Endothelial cell of umbilical vein (primary cell): ENCODE measurements at places on chromosomes 2 and 18. TPM values are rescaled to one million over a fixed set of nuclear protein-coding genes. Genes with fewer than 3 reads are reported as not detected.

FSIP2 gene
- total RNA-seq: 0.16 and 0.24 TPM in 2 replicates

DUSP19 gene
- total RNA-seq: 1.7 and 1.9 TPM in 2 replicates

RAB6D gene
- not detected in 2 replicates for total RNA-seq

RAB27B gene
- 0.09 TPM in 1 of 2 replicates, not detected in the other for total RNA-seq

CFC1 gene
- total RNA-seq: not detected in 2 replicates

FAP gene
- 2.0 TPM in 1 of 2 replicates, not detected in the other for total RNA-seq

ATRAID gene
- 84.3 and 86.6 TPM in 2 replicates for total RNA-seq

GRCh38 chr18:70365361-70365760 is 76.5 kb downstream of the SOCS6 start:
- DNase-seq: no peak

GRCh38 chr2:33363325-33364298 is 112.8 kb upstream of the RASGRP3 start:
- DNase-seq: peak; percentile 53

- no peak for DNase-seq
These were observed 61.5 kb downstream of the MBP start for GRCh38 chr18:77071061-77071460.

DNA sequence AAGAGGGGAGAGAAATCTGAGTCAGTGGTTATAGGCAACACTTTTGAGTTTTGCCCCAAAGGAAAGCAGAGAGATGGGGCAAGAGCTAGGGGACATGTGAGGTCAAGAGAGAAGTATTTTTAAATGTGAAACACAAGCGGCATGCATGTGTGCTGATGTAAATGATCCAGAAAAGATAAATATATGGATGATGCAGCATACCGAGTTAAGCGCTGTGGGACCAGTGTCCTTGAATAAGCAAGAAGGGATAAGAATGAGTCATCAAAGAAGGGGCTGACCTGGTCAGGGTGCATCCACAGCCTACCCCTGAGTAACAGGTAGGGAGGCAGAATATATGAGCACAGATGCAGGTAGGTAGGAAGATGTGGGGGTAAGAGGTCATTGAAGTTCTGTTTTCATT is 180.9 kb downstream of the TRABD2A start:
- no peak for DNase-seq

DNA sequence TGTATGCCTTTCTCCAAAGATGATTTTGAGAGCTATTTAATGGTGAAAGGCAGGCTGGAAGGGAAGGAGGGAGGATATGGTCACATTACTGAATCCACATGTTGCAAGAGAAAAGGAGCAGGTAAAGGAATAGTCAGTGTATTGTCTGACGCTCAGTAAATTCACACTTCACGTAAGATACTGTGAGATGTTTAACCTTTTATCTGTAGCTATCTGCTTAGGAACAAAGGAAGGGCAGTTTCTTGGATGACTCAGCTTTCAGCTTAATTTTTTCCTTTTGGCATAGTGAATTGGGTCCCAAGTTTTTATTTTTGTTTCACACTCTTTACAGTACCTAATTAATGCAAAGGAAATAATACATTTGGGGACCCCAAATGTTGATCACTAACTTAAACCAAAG is 96.2 kb downstream of the PMS1 start:
- peak; percentile 6 for DNase-seq

- peak; percentile 82 for DNase-seq
These were observed 1.3 kb downstream of the ATP8B1 start for GRCh38 chr18:57801761-57802212.

DNA sequence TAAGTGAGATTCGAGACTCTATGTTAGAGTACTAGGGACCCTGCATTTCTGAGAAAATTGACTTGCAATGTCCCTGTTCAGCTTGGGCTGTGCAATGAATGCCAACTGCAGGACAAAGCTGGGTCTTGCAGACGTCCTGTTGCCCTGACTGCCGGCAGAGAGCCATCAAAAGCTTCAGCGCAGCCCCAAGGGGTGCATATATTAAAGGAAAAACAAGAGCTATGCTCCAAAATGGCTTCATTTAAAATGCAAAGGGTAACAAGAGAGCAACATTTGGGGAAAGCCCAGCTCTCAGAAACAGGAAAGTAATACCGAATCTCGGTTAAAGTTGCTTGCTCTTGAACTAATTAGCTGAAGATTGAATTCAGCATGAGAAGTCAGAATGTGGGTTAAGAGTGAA is 110.9 kb upstream of the PNPT1 start:
- DNase-seq: no peak

GRCh38 chr18:62118328-62118727 is 68.5 kb downstream of the PIGN start:
- DNase-seq: peak; percentile 6

GRCh38 chr2:134583997-134584520 is 134.7 kb downstream of the TMEM163 start:
- no peak for DNase-seq

DNA sequence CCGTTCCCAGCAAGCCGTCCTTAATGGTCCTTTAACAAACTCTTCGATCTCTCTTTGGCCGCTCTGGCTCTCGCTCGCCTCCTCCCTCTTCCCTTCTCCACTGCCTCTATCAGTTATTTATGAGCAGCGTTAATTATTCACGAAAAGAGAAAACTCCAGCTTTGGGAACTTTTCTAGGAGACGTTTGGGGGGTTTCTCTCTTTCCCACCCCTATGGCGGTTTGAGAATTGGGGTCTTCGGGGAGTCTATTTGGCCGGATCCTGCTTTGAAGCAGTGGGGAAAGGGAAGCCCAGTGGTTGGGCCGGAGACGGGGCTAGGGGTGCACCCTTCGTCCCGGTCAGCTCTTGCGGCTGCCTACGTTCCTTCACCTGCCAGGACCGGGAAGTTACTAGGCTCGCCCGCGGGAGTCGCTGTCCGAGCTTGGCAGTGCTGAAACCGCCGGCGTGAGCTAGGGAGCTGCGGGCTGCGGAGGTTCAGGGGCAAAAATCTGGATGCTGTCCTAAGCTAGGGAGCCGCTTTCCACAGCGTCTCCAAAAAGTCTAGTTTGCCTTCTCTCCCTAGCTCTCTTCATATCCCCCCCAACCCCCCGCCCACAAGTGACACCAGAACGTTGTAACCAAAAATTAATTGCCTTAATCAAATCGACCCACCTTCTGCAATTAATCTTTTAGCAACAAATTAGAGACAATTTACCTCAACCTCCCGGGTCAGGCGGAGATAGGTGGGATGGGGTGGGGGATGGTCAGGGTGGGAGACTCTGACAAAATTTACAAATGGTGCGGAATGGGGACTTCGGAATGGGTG is 8.9 kb upstream of the SKOR2 start:
- peak; percentile 25 for DNase-seq

DNA sequence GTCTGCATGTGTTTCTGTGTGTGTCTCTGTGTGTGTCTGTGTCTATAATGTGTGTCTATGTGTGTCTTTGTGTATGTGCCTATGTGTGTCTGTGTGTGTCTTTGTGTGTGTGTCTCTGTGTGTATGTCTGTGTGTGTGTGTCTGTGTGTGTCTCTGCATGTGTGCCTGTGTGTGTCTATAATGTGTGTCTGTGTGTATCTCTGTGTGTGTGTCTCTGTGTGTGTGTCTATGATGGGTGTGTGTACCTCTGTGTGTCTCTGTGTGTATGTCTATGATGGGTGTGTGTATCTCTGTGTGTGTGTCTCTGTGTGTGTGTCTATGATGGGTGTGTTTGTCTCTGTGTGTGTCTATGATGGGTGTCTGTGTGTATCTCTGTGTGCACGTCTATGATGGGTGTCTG is 126.2 kb upstream of the GPC1 start:
- no peak for DNase-seq

DNA sequence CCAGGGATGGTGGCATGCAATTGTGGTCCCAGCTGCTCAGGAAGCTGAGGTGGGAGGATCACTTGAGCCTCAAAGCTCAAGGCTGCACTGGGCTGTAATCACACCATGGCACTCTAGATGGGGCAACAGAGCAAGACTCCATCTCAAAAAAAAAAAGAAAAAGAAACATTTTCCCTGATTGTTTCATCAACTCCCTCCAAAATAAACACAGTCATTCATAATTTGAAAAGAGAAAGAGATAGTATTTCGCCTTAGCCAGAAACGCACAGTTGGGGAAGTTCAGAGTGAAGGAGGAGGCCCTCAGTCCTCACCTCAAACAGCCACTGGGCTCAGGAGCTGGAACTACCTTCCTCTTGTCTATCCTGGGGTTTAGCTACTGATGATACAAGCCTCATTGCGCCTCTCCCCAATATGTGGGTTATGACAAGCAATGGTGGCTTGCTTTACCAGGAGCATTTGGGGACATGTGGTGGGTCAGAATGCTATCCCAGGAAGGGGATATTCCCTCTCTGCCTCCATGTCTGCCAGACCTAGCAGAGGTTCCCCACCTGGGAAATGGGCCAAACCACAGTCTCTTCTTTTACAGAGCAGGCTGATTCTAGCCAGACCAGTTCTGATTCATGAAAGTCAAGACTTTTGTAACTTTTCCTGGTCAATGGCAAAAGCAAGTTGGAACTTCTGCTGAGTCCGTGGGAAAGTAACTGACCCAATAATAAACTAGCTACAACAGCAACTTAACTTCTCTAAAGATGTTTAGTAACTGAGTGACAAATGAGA is 22.2 kb upstream of the TMEM87B start:
- peak; percentile 58 for DNase-seq

- no peak for DNase-seq
These were observed 149.9 kb downstream of the TMX3 start for GRCh38 chr18:68564961-68565360.

GRCh38 chr2:70551167-70551566 is 2.5 kb downstream of the TGFA start:
- no peak for DNase-seq

GRCh38 chr2:22882643-22883042 is 502.3 kb upstream of the KLHL29 start:
- no peak for DNase-seq

- no peak for DNase-seq
These were observed 124.0 kb downstream of the MDH1 start for GRCh38 chr2:63712748-63713147.
